ENCODE measurements at places on chromosomes 11 and 22. TPM values are rescaled to one million over a fixed set of nuclear protein-coding genes. Genes with fewer than 3 reads are reported as not detected.

Gene JAM3
- total RNA-seq, result 1.6 TPM

Gene ARHGAP42
- 2.7 TPM for total RNA-seq

Gene ARHGAP20
- total RNA-seq, result not detected

DNA sequence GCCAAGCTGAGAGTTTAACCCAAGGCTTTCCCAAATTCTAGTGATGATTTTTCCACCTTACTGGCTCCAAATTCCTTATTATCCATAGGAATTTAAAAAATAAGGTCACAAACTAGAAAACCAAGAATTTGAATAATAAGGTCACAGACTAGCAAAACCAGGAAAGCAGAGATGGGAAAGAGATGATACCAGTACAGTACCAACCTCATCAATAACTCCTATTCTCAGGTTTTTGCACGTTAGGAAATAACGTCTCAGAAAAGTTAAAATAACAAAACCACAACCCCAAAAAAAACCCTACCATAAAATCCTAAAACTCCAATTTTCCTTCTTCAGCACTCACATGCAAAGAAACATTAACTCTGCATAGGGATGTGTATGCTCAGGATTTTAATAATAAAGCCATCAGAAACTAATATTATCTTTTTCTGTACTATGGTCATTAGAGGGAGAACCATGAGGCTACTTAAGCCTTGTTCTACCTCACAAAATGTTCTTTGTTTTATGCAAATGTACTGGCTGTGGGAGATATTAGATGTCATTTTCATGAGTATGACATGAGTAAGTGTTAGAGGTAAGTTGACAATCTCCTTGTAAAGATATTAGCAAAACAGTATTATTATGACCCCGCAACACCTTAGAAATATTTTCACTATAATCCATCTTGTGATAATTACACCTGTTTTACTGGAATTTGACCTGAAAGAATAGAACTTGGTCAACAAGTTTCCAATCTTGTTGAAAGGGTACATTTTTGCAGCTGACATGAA, 16.1 kb upstream of the EED start:
- no peak for DNase-seq

GRCh38 chr11:94794287-94795168, 26.4 kb downstream of the AMOTL1 start:
- peak; percentile 87 for DNase-seq

DNA sequence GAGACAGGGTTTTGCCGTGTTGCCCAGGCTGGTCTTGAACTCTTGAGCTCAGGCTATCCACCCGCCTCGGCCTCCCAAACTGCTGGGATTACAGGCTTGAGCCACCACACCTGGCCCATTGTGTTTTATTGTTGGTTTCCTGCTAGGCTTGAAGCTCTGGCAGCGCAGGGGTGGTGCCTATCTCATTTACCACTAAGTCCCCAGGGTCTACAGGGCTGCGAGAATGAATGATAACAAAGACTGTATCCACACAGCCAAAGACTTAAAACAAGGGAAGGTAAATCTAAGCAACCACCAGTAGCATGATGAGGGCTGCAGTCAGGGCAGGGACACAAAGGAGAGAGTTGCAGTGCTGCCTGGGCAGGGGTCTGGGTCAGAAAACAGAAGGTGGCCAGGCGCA, 37.3 kb upstream of the XBP1 start:
- no peak for DNase-seq

DNA sequence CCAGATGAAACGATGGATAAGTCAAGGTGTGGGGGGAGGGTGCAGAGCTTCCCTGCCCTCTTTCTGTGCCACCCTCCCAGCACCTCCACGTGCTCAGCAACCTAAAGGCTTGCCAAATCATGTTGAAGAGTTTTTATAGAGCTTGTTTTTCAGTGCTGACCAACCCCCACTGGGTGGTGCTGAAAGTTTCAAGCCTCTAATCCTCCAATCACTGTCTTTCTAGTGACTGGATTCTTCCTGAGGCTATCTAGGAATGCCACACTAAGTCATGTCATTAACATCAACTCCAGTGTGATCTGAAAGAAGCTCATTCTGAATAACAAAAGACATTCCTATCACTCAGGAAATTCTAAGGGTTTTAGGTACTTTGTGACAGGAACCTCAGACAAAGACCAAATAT, 382.6 kb downstream of the DYNC2H1 start:
- DNase-seq, result no peak

DNA sequence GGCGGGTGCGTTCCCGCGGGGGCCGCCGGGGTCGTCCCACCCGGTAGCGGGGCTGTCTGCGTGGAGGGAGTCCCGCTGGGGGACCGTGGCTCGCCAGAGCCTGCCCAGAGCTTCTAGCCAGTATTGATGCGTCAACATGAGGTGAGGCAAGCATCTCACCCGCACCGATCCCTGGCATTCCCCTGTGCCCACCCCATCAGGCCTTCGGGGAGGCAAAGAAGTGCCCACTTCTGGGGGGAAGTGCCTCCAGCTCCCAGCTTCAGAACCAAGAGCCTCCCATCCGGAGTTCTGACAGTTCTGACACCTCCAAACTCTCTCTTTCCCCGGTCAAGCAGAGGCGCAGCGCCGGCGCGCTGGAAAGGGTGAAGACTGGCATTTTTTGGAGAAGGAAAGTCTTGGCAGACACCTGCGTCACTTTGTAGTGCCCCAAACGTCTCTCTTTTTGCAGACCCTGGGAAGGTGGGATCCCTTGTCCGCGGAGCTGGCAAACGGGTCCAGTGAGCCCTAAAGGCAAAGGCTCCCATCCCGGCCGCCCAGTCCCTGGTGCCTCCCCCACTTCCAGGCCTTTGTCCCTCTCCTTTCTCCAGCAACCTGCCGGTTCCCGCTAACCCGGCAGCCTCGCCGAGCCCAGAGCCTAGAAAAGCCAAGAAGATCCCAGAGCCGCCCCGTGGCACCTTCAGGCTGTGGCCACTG, 3.2 kb upstream of the PAX6 start:
- DNase-seq, result no peak

- no peak for DNase-seq
Measured at GRCh38 chr22:48403521-48404403, 1423.9 kb downstream of the BRD1 start.

GRCh38 chr11:74581954-74582547, 10.3 kb upstream of the POLD3 start:
- DNase-seq, result no peak

DNA sequence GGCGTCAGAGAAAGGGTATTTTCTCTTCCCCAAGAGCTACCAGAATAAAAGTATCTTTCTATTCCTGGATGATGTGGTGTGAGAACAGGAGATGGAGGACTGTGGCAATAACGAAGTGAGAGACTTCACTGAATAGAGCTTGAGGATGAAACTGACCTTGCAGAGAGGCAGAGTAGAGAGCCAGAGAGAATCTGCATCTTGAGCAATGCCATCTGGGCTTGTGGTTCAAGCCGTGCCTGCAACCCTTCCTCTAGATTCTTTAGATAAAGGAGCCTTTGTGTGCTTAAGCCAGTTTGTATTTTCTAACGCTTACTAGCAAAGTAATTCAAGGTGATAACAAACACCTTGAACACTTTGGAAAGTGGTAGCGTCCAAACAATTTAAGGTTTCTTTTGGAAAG, 2.2 kb downstream of the ME3 start:
- peak; percentile 3 for DNase-seq

GRCh38 chr11:103682318-103683184, 353.9 kb upstream of the DDI1 start:
- peak; percentile 79 for DNase-seq

DNA sequence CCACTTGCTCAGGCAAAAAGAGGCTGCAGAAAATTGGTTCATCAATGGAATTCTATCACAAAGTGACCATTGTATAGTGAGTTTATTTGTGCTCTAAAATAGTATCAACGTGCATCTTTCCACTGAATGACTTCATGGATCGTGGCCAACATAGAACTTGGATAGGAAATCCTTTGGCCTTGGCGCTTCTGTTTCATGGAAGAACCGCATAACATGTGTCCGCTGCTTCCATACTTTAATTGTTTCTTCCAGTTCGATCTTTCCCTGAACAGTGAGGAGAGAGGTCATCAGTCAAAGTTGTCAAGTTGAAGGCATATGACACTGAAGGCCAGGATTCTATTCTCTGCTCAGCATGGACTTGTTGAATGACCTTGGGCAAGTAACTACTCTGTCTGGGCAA, 4.5 kb downstream of the NDUFA6 start:
- no peak for DNase-seq
